ENCODE measurements at places on chromosomes 13 and 19. TPM values are rescaled to one million over a fixed set of nuclear protein-coding genes. Genes with fewer than 3 reads are reported as not detected.

Gene DLEU7
- not detected for total RNA-seq

Gene PINLYP
- 2.6 TPM for total RNA-seq

Gene DDA1
- total RNA-seq, result 64.7 TPM

DNA sequence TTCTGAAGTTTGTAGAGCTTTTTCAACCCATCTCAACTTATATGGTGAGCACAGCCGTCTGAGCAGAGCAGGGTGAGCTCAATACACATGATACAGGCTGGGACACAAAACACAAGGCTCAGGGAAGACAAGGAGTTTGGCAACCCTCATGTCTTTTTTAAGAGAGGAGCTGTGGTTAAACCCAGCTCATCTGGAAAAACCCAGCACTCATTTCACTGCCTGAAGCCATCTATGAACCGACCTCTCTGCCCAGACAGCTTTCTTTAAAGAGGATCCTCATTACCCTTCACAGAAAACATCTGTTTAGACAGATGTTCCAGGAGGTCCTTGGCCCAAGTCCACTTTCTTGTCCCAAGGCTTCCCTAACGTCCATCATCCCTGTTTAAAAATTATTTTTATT, 170.0 kb upstream of the TSHZ3 start:
- no peak for DNase-seq

- DNase-seq, result peak; percentile 66
These were observed 123.3 kb downstream of the VWA8 start for GRCh38 chr13:41837629-41838028.

DNA sequence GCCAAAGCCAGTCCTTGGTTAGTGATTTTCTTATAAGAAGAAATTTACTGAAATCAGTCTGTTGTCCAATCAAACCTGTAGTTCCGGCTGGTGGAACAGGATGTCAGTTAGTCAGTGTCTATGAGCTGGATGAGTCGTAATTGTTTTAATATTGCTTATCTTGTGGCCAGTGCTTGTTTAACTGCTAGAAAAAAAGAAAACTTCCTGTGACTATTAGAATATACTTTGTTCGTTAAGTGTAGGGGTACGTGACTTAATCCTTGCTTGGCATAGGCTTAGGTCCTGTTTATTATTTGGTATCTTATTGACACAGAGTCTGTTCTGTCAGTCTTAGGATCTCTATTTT, 1484.8 kb upstream of the MIR17HG start:
- DNase-seq, result peak; percentile 59

DNA sequence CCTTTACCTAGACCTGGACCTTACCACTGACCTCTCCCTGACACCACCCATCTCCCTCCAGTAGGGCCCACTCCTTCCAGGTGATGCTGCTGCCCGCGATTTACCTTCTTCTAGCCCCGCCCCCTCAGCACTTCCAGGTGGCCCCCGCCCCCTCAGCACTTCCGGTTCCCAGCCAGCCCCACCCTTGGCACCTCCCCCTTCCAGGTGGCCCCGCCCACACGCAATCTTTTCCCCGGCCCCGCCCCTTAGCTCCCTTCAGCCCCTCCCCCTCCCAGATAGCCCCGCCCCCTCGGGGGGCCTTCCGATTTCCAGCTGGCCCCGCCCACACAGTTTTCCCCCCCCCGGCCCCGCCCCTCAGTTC, 586 bp downstream of the LIG1 start:
- no peak for DNase-seq

Data from endothelial cell of umbilical vein (primary cell).